ENCODE measurements at places on chromosomes 1 and 21.
A peak's percentile ranks its signal among the peaks of the same experiment; 100 is the strongest.

DNA sequence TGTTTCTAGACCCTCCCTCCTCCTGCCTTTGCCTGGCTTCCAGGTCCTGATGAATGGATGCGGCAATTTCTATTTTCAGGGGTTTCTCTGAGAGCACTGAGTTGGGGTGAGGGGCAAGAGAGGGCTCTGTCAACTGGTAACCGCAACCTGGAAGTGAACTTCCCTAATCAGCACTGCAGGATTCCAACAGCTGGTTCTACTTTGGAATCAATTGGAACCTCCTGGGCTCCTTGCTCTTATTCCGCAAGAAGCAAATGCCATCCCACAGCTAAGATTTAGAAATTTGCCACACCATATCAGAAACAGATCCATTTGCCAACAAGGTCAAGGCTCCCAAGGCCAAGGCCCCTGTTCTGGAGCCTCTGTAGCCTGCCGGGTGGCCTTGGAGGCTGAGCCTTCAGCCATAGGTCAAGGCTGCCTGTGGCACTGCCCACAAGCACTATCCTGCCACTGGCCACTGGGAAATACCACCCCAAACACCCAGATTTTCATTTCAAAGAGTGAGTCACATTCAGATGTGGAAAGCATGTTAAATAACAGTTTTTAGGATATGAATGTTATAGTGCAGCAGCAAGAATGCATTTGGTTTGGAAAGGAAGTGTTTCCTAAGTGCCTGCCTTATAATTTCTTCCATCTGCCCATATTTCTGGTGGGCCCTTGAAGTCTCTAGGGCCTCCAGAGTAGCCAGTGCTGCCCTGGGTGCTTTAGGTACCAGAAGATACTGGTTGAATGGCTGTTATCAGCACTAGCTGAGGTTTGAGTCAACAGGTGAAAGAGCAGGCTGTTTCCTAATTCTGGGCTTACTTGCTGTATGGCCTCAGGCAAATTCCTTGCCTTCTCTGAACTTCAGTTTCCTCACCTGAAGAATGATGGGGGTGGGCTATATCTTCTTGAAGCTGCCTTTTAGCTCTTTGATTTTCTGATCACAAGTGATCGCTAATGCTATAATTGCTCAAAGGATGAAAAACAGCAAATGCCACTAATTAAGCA, 56.3 kb upstream of the JUN start:
- DNase-seq = peak; percentile 89

- no peak for DNase-seq
These were observed 22.3 kb downstream of the STYXL2 start for GRCh38 chr1:167116174-167116573.

DNA sequence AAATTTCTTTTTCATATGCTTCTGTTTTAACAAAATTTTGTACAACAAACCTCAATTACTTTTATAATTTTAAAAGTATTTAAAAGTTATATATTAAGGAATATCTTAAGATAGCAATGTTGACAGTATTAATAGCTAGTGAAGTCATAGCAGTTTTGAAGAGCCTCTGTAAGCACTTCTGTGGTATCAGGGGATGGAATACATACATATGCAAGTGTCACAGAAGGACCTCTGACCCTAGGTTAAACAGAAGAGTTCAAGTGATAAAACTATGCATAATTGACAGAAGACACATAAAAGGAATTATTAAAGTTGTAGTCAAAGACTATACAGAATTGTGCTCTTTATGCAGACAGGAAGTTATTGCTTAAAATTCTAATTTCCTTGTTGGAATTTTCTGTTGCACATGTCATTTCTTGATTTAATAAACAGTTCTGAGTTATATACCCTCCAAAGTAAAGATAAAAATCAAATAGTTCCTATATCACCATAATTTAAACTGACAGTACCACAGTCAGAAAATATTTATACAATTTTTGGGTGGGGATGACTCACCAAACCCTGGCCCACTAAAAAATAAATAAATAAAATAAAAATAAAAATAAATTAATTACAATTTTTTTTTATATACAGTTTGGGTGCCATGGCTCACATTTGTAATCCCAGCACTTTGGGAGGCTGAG, 27.1 kb downstream of the IPP start:
- DNase-seq = no peak

DNA sequence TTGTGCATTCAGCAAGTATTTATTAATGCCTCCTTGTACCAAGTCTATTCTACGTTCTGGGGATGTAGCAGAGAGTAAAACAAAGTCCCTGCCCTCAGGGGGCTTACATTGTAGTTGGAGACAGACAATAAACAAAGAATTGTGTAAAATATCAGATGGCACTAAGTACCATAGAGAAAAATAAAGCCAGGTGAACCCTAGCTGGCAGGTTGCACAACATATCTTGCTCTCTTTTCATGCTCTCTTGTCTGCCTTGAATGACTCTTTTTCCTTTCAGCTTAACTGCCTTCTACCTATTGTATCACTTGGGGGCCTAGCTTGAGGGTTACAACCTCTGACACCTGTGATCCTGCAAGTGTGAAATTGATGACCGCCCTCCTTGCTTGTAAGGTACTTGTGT, 20.7 kb upstream of the FASLG start:
- DNase-seq = no peak

- no peak for DNase-seq
These were observed 26.7 kb downstream of the CDC7 start for GRCh38 chr1:91527266-91527765.

DNA sequence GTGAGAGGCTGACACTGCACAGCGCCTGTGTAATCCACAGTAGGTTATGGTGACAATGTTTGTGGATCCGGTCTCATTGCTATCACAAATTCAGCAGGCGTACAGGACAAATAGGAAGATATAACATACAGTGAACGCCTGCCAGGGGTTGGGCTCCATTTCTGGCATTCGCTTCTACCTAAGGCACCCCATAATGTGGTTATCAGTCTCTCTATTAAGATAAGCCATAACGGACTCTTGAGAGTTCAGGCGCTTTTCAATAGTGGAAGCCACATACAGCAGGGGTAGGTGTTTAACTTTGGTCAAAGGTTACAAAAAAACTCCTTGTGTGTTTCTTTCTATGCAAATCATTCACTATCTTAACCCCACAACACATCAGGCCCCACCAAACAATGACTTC, 72.8 kb downstream of the SIPA1L2 start:
- DNase-seq = no peak

Measured in RPMI7951 (cell line).